ENCODE measurements at places on chromosomes 1 and 21. TPM values are rescaled to one million over a fixed set of nuclear protein-coding genes. Genes with fewer than 3 reads are reported as not detected.

Gene LCE7A
- not detected for total RNA-seq

DNA sequence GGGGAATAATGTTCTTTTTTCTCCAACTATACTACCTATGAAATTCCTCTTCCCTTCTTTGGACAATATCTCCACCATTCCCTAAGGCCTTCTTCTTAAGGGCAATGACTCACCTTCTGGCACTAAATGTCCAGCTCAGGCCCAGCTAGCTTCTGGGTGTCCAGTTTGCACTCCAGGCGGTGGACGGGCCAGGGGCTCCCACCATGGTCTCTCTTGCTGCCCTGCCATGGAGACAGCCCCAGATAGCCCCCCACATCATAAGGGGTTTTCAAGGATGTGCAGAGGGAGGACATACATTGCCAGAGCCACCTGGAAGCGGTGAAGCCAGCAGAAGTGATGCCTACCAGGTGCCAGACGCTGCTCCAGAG, 43.8 kb downstream of the C1orf198 start:
- DNase-seq: no peak

DNA sequence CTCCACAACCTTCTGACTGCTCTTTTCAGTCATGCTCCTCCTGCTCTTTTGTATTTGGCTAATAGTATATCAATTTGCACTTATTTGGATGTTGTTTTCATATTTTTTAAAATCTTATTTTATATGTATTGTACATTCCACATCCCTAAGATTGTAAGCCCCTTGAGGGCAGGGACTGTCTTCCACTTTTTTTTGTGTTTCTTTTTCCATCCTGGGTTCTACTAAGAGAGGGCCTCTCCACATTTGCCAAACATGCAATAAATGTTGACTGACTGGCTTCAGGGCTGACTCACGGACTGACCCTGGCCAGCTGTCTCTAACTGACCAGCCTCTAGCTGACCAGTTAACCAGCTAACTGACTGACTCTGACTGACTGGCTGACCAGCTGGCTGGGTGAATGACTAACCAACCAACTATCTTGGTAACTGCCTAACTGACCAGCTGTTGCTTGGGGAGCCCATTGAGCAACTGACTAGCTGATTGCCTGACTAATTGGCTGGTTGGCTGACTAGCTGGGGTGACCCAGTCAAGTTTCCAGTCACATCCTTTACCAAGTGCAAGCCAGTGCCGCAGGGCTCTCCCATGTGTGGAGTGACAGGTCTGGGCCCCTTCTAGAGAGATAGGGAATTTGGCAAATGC, 16.1 kb downstream of the CSF1 start:
- DNase-seq: no peak

DNA sequence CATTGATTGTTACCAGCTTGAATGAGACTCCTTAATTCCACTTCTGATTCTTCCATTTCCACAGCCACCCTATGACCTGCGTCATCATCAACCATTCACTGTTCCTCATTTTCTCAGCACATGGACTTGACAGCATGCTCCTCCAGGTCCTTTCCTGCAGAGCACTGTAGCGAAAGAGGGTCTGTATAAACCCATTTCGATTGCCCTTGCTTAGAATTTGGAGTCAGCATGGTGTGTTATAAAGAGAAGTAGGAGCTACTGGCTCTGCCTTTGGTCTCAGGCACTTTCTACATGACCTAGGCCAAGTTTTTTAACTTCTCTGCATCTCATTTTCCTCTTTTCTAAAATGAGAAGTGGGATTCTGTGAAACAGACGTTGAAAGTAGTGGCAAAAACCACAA, 133.8 kb downstream of the AK5 start:
- no peak for DNase-seq

DNA sequence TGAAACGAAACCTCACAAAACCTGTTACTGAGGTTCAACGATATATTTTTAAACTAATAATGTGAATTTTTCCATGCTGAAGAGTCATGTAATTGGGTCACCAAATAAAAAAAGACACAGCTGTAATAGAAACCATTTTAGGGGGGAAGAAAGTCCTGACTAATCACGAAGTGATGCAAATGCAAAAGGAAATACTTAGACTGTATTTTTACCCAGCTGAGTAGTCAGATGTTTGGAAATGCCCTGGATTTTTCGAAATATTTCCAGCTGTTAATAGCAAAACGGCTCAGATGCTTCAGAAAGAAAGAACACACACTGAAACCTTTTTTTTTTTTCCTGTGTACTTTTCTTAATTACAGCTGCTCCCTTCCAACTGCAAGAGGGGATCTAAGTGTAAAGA, 210.3 kb downstream of the SETD4 start:
- DNase-seq: peak; percentile 81

DNA sequence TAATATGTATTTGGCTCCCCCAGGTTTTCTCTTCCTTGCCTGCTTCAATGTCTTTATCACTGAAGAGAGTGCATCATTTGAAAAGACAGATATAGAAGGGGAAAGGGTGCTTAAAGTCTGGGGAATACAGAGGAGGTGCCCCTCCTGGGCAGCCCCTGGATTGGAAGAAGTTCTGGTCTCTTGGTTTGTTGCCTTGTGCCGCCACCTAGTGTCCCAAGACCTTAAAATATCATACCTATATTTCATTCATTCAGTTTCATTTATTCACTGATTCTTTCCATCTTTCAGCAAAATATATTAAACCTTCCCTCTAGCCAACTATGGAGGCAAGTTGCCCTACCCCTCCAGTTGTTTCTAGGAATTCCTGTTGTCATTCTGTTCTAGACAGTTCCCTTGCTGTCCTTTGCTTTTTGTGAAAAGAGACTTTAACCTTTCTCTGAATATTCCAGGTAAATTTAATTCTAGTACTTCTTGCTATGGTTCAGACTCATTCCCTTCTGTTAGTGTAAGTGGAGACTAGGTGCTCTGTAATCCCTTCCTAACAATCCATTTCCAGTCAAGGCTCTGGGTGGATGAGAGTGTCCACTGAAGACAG, 56.1 kb downstream of the MEF2D start:
- no peak for DNase-seq

GRCh38 chr1:218421531-218421930, 76.4 kb downstream of the TGFB2 start:
- DNase-seq: no peak

DNA sequence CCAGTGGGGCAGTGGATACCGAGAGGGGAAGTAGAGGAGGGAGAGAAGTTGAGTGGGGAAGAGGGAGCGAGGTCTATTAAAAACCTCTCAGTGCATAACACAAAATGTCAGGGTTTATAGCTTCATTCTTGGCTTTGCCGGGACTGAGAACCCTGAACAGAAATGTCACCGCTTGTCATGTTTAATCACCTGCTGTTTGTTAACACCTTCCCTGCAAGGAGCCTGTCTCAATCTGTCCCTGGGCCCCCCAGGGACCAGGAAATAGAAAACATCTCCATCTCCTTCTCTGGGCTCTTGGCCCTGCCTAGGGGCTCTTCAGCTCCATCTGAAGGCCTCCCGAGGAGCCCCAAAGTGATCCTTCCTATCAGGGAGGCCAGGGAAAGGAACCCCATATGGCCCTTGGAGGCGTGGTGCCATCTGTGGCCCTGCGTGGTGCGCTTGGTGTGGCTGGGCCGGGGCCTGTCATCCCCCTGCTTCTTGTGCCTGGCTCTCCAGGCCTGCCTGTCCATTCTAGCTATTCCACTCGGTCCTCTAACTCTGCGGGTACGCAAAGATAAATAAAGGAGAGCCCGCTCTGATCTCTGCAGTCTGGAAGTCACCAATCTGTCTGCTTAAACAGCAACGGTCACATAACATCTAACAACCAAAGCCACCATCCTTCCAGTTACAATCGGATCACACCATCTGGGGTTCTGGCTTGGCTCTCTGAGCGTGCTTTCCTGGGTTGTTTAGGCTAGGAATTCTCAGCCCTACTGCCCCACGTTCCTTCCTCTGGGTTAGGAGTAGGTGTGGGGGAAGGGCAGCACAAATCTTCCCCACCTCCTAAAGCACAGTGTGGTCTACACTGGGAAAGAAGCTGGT, 113.8 kb downstream of the CASZ1 start:
- no peak for DNase-seq

Gene DCDC2B
- total RNA-seq: 0.72 TPM
